ENCODE measurements at places on chromosomes 3 and 15. TPM values are rescaled to one million over a fixed set of nuclear protein-coding genes. Genes with fewer than 3 reads are reported as not detected.

DNA sequence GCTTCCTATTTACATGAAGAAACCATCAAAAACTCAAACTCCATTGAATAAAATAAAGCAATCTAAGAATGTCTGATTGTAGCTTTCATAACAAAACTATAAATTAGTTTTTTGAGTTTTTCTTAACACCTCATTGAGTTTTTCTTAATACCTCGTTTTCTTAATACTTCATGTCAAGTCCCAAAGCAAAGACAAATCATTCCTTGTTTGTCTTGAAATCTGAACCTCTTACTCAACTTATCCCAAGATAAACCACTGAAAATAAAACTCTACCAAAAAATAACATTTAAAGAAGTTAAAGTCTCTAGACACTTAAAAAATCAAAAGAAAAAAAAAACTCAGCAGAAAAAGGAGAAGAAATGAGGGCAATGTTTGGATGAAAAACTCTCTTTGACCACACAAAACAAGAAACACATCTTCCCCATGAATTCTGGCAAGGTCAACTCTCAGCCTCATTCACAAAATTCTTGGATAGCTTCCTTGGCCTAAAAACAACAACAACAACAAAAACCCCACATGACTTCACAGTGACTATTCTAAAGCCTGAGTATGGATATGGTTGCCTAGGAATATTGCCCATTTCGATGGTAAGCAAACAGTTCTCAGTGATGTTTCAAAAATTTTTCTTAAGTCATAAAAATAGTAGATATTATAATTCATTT is 38.2 kb downstream of the TMCC1 start:
- no peaks in the 10 kb centered on the region for H3K36me3 ChIP-seq
- H3K4me3 ChIP-seq = no peak overlapping the region
- H3K27me3 ChIP-seq = no peaks in the 10 kb centered on the region
- peaks cover 21% of the 10 kb centered on the region for H3K4me1 ChIP-seq
- no peak for DNase-seq
- peak overlapping the region; percentile 79 for H3K27ac ChIP-seq

DNA sequence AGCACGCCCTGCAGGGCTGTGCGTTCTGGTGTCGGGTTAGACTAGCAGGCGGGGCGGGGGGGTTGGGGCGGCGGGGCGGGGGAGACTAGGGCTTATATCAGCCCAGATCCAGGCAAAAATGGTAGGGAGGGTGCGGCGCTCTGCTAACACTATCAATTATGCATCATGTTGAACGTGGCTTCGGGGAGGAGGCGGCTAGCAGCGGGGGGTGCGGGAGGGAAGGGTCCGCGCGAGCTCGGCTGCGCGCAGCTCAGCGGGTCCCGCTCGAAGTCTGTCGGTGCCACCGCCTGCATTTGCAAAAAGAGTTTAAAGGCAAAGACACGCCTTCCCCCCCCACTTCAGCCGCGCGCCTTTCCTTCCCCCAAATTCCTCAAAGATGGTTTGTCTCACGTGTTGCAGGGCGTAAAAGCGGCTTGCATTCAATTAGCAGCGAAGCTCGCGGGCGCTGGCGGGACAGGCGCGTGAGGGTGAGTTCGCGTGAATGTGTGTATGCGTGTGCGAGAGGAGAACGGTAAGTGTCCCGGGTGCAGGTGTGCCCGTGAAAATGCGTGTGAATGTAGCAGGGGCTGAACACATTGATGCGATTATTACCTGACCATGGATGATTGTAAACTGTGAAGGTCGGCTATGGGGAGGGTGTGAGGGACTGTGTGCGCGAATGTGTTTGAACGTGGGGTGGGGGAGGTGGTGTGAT is at the start of gene ISLR2:
TSS of gene ISLR2 (plus strand) at position 432 of the 694 bp plus-strand sequence. CDS start 2,169 bp downstream, outside the sequence.
- H3K4me3 ChIP-seq = no peak within 1 kb of the TSS
- H3K36me3 ChIP-seq = no peaks in the 10 kb centered on the region

DNA sequence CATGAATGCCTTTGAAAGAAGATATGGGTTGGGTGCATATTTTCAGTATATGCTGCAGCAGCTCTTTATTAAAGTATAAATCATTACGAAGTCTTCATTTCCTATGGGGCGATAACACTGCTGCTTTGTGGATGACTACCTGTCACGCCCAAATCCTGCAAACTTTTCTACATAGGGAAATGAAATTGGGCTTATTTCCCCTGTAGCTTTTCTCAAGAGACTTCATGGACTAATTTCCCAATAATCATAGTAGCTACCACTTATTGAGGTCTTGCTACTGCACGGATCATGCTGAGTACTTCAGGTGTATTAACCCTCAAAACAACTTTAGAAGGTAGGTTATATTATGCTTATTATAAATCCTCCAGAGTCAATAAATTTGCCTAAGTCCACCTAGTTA is 8.0 kb downstream of the TGFBR2 start:
- peaks cover 4% of the 10 kb centered on the region for H3K36me3 ChIP-seq
- H3K27me3 ChIP-seq = no peaks in the 10 kb centered on the region
- no peak overlapping the region for H3K27ac ChIP-seq
- DNase-seq = no peak

DNA sequence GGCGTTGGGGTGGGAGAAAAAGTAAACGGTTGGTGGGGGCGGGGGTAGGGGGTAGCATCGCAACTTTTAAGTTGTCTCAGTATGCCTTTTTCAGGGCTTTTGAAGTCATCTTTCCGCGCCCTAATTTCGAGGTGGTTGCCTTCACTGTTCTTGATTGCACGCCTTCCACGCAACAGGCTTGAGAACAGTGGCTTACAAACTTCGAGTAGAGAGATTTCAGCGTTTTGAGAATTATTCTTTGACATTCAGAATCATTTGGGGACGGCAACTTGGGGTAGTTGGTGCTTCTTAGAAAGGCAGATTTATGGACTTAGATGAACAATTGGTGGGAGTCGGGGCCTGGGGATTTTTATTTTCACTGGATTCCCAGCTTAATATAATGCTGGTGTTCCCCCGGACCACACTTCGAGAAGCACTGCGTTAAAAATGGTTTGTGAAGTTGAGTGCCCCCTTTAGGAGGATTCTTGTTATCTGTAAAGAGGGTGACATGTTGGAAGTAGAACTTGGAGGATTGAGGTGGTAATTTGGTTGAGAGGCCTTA is 880 bp downstream of the PPP4R2 start:
- DNase-seq = peak; percentile 59
- no peaks in the 10 kb centered on the region for H3K27me3 ChIP-seq
- peaks cover 29% of the 10 kb centered on the region for H3K4me1 ChIP-seq
- H3K36me3 ChIP-seq = peaks cover 27% of the 10 kb centered on the region
- H3K4me3 ChIP-seq = peak overlapping the region; percentile 92

GRCh38 chr3:186107215-186108105 is 1.4 kb downstream of the ETV5 start:
- peaks cover 4% of the 10 kb centered on the region for H3K36me3 ChIP-seq
- DNase-seq = peak; percentile 88
- H3K4me3 ChIP-seq = peak overlapping the region; percentile 91
- H3K4me1 ChIP-seq = peaks cover 39% of the 10 kb centered on the region

The DNASE1L3 gene
- total RNA-seq = not detected

GRCh38 chr3:34386309-34386708 is 587.9 kb downstream of the PDCD6IP start:
- H3K4me1 ChIP-seq = no peaks in the 10 kb centered on the region
- H3K27me3 ChIP-seq = no peaks in the 10 kb centered on the region
- H3K36me3 ChIP-seq = no peaks in the 10 kb centered on the region
- H3K4me3 ChIP-seq = no peak overlapping the region
- no peak overlapping the region for H3K27ac ChIP-seq

DNA sequence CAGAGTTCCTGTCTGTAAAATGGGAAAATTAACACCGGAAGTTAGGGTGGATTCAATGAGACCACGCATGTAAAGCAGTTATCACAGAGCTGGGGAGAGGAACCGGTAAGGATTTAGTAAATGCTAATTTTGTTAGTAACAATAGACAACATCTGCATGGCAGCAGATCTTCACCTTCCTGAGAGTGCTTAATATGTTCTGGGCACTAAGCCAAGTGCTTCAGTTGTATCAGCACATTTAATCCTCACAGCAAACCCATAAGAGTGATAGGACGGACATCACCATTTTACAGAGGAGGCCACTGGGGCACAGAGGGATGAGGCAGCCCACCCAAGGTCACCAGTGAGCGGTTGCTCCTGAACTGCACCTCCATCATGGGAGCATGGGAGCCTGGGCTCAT is 189.4 kb downstream of the WNT5A start:
- no peaks in the 10 kb centered on the region for H3K36me3 ChIP-seq
- H3K4me1 ChIP-seq = no peaks in the 10 kb centered on the region
- H3K27me3 ChIP-seq = no peaks in the 10 kb centered on the region
- no peak for DNase-seq

The KBTBD13 gene
- total RNA-seq = not detected

DNA sequence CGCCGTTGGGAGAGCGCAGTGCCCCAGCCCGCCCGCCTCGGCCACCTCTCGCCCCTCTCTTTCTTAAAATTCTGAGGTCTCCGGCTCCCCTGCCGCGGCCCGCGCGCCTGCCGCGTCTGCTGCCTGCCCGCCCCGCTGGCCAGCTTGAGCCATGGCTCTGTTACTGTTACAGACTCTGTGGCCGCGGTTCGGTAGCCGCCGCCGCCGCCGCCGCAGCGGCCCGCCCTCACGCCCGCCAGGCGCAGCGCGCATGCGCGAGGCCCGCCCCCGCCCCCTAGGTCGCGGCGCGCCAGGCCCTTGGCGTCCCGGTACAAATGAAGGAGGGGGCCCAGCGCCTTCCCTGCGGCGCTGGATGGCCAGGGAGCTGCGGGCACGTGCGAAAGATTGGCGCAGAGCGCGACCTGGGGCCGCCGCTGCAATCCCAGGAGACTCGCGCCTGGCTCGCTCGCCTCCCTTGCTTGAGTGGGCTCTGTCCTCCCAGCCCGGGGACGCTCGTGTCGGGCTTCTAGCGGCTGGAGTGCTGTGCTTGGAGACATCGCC is at the start of gene ONECUT1:
TSS of gene ONECUT1 (minus strand) at position 168 of the 540 bp plus-strand sequence. CDS start 452 bp downstream, outside the sequence.
- H3K27ac ChIP-seq = no peak within 1 kb of the TSS
- DNase-seq = peak; percentile 97
- no peaks in the 10 kb centered on the region for H3K4me1 ChIP-seq
- H3K4me3 ChIP-seq = peak within 1 kb of the TSS; percentile 61

The LRRC31 gene
- not detected for total RNA-seq

GRCh38 chr15:67501177-67501835 is 19.6 kb upstream of the C15orf61 start:
- H3K27me3 ChIP-seq = no peaks in the 10 kb centered on the region
- H3K36me3 ChIP-seq = no peaks in the 10 kb centered on the region
- H3K4me1 ChIP-seq = peaks cover 5% of the 10 kb centered on the region
- H3K27ac ChIP-seq = no peak overlapping the region

- no peak overlapping the region for H3K4me3 ChIP-seq
- H3K4me1 ChIP-seq = no peaks in the 10 kb centered on the region
- no peaks in the 10 kb centered on the region for H3K27me3 ChIP-seq
- no peak for DNase-seq
- H3K27ac ChIP-seq = no peak overlapping the region
Measured at GRCh38 chr3:87771337-87772192, 287.2 kb downstream of the CGGBP1 start.

DNA sequence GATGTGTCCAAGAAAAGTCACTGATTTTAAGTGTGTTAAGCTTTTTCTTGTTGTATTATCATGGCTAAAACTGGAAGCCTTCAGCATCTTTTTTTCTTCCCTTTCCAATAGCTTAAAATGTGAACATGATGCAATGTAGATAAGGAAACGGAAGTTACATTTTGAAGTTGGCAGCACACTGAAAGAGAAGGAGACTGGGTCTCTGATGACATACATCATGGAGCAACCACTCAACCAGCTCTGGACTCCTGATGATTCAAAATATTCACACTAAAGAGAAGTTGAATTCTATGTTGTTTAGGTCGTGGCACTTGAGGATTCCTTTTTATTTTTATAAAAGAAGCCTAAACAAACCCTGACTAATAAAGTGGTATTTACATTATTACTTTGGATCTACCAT is 488.3 kb upstream of the ALCAM start:
- peaks cover 20% of the 10 kb centered on the region for H3K4me1 ChIP-seq
- no peak overlapping the region for H3K4me3 ChIP-seq
- DNase-seq = peak; percentile 29
- H3K27ac ChIP-seq = peak overlapping the region; percentile 39
